ENCODE measurements at places on chromosomes 5 and 9.

- DNase-seq = no peak
Measured at GRCh38 chr5:94191604-94192003, 426.8 kb downstream of the KIAA0825 start.

DNA sequence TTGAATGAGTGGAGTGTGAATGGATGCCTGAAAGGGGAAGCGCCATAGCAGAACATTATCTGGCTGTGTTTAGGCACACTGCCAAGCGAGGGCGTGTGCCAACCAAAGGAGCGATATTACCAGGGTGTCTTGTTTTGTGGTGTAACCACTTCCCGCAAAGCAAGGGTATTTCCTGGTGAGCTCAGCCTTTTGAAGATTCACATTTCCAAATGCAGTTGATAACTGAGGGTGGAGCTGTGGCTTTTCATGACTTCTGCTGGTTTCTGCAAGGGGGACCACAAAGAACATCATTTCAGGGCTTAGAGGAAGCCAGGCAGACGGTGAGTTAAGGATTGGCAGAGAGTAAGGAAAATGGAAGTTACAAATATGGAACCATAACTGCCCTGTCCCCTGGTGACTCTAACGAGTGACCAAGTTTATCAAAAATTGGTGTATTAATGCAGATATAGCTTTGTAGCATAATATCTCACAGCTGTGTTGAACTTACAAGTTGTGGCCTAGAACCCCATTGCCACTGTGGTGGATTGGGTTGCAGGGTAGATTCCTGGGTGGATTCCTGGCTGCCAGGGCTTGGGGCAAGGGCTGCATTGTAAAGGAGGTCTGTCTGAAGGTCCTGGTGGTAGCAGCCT, 71.4 kb downstream of the RALGPS1 start:
- DNase-seq = peak; percentile 86

GRCh38 chr9:5786370-5787127, 46.4 kb downstream of the ERMP1 start:
- no peak for DNase-seq

DNA sequence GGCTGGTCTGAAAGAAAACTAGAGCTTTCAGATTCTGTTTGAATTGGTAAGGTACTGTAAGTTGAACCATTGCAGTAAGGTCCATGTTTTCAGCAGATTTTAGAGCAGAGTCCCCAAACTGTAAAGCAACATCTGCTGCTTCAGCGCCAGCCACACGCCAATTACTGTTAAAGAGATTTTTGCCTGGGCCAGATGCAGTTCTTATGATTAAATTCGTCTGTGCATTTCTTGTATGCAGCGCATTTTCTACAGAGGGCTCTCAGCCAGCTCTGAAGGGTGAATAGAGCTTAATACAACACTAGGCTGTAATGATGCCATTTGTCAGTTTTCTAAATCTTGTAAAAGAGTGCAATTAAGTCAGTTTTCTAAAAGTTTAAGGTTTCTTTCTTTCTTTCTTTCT, 246.3 kb downstream of the COX7C start:
- no peak for DNase-seq

- DNase-seq = no peak
Measured at GRCh38 chr5:93022796-93023447, 558.1 kb downstream of the NR2F1-AS1 start.
